ENCODE measurements at places on chromosomes 13 and 19.

DNA sequence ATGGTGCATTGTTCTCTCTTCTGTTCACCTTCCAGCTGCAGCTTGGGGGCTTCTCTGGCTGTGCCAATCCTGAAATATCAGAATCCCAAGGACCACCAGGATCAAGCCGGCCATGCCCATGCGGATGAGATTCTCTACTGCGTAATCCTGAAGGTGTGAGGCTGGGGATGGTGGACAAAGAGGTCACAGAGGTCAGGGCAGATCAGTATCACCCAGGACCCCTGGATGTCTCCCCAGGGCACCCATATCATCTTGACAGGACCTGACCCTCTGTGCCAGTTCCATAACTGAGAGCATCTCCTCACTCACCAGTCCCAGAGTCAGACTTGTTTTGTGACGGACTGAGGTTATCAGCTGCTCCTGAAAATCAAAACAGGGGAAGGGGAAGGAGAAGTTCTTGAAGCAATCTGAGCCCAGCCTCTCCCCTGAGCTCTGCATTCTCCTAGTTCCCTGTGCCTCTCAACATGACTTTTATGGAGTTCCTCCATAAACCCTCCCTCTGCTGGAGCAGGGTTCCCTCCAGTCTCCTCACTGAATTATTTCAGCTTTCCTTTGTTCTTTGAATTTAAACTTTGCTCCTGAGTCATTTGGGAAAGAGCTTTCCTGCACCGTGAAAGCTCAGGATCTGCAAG lies 5.5 kb downstream of the LILRA5 start:
- DNase-seq, result no peak

GRCh38 chr19:12834566-12834943 lies at the start of gene RTBDN:
TSS of gene RTBDN (minus strand) at chr19:12834579. CDS start at chr19:12829979, 4,600 bp downstream.
- no peak for DNase-seq

- DNase-seq, result peak; percentile 26
Measured at GRCh38 chr13:109933476-109933875, 147.1 kb upstream of the IRS2 start.

GRCh38 chr13:26785838-26786630 lies 25.4 kb upstream of the GPR12 start:
- DNase-seq, result no peak

DNA sequence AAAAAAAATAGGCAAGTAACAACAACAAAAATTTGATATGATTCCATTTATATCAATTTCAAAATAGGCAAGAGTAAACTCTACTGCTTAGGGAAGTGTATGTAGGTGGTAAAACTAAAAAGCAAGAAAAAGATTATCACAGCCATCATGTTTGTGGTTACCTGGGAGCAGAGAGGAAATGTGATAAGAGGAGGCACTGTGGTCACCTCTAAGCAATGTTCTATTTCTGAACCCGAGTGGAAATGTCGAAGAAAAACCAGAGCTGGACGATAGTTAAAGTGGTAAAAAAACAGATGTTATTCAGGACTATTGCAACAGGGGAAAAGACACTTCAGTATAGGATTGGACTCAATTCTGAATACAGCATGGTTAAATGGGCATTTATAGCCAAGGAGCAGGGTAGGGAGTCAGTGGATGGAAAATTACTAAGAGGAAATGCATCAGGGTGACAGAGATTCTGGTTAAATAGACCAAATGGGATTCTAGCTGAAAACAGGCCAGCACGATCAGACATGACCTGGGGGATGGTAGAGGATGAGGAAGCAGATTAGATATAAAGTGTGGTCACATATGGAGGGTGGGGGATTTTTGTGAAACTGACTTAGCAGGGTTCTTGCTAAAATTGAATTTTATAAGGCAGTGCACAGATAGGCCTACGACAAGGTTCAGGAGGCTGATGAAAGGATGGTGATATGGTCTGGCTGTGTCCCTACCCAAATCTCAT lies 6.0 kb upstream of the TEX30 start:
- DNase-seq, result no peak

GRCh38 chr19:39810424-39810823 lies 23.5 kb downstream of the DYRK1B start:
- no peak for DNase-seq

DNA sequence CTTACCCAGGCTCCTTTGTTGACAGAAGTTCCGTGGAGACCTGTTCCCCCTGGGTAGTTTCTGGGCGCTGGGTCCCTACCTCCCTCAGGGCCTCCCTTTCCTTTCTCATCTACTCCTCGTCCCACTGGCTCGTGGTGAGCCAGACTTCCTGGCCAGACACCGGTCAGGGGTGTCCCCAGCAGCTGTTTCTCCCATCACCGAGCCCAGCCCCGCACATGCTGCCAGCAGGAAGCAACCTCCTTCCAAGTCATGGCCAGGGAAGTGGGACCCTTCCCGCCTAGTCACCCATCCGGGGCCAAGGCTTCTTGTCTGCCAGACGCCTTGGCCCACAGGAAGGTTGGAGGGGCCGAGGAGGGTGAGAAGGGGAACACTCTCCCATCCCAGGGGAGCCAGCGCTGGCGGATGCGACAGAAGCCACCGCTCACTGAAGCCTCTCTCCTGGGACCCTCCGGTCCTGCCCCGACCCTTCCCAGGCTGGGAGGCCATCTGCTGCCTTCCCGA lies 5.7 kb downstream of the PAK4 start:
- no peak for DNase-seq

DNA sequence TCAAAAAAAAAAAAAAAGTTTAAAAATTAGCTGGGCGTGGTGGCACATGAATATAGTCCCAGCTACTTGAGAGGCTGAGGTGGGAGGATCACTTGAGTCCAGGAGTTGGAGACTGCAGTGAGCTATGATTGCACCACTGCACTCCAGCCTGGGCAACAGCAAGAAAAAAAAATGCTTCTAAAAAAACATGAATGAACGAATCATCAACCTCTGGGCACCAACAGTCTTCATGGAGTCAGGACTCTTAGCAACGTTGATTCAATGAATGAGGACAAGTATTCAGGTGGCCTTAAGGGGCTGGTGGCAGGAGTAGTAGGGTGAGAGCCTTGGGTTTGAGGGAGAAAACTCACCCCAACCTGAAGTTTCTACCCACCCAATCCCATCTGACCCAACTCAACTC lies 20.6 kb upstream of the OLFM2 start:
- DNase-seq, result no peak

DNA sequence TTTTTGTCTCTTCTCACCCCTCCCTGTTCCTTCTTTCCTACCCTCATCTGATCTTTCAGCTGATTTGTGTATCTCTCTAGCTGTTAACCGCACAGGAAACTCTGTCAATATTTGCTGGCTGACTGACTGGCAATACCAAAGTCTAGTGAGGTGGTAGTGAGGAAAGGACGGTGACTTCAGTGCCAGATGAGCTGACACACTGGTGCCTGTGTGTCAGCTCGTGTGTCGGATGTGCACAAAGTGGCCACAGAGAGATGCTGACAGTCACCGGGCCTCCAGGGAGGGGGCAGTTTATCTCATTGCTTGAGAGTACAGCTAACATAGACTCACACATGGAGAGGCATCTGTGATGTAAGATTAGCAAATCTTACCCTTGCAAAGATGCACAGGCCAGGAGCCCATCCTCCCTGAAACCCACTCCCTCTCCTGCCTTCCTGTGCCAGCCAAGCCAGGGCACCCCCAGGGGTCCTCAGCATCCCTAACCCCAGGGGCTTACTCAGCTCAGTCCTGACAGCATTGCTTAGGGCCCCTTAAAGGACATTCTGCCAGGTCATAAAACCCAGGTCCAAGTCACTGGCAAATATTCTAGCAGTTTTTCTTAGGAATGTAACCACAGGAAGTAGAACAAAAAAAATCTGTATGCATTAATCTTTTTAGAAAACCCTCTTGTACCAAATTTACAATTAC lies 80.2 kb downstream of the SHISA2 start:
- no peak for DNase-seq

- no peak for DNase-seq
Measured at GRCh38 chr19:29851769-29852521, 40.2 kb downstream of the CCNE1 start.

- DNase-seq, result no peak
Measured at GRCh38 chr19:16829822-16830289, 658 bp downstream of the SIN3B start.

DNA sequence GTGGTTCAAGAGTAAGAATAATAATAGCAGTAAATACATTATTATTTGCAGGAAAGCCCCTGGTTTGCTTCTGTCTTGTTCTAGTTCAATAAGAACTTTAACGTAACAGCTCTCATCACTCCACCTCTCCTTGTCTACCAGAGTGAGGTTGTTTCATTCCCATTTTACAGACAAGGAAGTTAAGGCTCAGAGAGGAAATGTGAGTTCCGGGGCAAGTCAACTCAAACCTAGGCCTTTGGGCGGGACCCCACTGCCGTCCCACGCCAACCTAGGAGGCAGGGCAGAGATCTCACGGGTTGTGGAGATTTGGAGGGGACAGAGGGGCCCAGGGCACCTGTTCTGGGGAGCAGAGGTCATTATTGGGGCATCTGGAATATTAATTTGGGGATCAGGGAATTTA lies 1.5 kb downstream of the MAP4K1 start:
- DNase-seq, result no peak

DNA sequence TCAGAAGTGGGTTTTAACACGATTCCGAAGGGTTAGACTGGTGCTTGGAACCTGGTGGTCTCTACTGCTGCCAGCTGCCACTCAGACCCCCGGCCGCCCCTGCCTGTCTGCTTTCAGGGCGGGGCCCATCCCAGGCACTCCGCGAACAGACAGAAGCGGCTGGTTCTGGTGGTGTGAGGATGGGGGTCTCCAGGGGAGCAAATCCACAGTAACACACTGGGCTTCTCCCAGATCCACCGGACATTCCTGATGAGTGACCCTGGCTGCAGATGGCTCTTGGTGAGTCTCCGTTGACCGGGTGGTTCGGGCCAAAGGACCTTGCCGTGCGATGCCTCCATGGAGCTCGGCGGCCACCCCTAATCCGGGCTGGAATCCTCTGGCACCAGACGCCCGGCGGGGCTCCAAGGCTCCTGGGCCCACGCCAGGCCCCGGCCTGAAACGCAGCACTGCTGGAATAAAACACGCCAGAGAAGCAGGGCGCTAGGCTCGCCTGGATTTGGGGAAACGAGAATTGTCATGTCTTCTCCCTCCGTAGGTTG lies 2.1 kb upstream of the PTBP1 start:
- no peak for DNase-seq

DNA sequence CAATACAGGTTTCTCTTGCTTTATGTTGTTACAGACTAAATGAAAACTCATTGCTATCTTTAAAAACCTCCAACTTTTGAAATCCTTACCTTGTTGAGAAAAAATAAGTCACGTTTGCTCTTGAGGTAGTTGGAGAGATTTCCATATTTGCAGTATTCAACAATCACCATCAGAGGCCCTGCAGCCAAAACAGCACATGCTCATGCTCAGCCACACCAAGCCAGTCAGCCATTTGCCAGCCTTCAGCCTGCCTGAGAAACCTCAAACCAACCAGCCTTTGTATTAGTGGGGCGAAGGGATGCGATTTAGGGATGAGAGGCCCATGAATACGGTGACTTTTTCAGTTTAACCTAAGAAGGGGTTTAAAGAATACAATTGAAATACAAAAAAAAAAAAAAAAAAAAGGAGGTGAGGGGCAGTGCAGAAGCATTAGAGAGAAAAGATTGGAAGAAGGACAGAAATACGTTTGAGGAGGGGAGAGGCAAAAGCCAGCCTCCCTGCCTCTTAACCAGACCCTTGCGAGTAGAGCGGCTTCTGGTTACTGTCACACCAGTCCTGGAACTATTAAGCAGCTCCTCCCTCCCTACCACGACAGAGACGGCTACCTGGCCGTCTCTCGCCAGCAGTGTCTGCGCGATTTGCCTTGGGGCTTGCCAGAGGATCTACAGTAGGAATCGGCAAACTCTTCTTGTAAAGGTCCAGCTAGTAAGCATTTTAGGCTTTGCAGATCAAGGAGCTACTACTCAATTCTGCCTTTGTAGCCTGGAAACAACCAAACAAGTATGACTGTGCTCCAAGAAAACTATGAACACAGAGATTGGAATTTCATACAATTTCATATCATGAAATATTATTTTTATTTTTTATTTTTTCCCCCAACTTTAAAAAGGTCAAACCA lies 167.3 kb downstream of the FLT1 start:
- DNase-seq, result peak; percentile 64

DNA sequence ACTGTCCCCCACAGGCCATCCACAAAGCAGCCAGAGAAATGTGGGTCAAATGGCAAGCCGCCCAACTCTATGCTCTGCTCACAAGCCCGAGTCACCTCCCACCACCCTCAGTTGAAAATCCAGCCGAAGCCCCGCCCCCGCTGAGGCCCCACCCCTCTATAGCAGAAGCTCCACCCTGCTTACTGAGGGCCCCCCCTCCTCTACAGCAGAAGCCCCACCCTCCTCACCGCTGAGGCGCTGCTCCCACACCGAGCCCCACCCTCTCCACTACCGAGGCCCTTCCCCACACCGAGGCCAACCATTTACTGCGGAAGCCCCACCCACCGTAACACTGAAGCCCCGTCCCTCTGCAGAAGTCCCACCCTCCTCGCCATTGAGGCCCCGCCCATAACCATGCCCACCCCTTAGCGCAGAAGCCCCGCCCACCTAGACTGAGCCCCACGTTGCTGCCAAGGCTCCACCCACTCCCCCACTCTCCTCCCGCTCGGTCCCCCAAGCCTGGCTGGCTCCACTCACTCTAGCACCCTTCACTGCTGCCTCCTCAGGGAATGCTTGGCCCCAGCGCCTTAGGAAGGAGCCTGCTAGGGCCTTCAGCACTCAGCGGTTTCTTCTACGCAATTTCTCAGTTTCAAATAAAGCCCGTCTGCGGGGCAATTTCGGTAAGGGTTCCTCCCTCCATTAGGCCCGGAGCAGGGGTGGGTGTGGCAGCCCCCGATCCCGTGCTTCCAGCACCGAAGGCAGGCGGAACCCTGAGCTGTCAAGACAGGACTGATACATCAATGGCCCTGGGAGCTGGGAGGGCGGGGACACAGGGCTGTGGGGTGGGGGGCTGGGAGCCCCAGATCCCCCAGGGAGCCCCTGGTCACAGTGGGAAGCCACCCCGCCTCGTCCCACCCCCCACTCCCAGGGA lies 9.0 kb upstream of the MYDGF start:
- DNase-seq, result peak; percentile 31

DNA sequence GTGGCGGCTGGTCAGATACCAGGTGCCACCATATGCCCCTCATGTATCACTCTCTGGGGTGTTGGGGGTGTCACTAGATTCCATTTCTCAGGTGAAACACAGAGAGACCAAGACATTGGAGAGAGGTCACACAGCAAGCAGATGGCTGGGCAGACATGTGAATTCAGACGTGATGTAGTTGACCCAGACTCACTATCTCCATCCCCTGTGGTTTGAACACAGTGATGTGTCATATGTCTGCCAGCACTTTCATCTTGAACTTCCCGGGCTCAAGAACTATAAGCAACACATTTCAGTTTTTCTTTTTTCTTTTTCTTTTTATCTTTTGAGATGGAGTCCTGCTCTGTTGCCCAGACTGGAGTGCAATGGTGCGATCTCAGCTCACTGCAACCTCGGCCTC lies 16.1 kb upstream of the UPF1 start:
- no peak for DNase-seq

- DNase-seq, result peak; percentile 80
Measured at GRCh38 chr13:76014406-76015318, 378.5 kb downstream of the LMO7 start.

- no peak for DNase-seq
Measured at GRCh38 chr13:87355451-87355850, 315.7 kb upstream of the SLITRK5 start.

- DNase-seq, result no peak
Measured at GRCh38 chr13:87667686-87668085, 3.5 kb upstream of the SLITRK5 start.

GRCh38 chr13:33322965-33323668 lies 37.6 kb upstream of the STARD13 start:
- no peak for DNase-seq

GRCh38 chr13:71339005-71339404 lies 528.0 kb downstream of the DACH1 start:
- DNase-seq, result no peak
